Anterior cingulate cortex (tissue), 58 donors: ENCODE measurements at places on chromosomes 2 and 18.

GRCh38 chr2:147049957-147050356 is 794.9 kb upstream of the ACVR2A start:
- DNase-seq = no peak

DNA sequence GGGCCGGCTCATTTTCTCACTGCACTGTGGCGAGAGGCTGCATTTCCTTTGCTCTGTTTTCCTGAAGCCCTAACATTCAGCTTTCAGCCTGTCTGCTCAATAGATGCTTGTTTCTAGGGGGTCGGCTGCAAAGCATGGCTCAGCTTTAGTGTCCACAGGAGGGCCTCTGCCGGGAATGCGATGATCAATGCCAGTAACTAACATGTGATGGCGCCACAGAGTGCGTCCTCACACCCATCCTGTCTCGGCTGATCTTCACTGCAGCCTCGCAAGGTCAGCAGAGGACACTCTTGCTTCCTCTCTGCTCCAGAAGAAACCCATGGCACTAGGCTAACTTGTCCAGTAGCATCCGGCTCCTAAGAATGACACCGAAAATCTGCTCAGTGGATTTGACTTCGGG is 156.4 kb upstream of the PXDN start:
- DNase-seq = no peak

- DNase-seq = no peak
These were observed 33.4 kb upstream of the ITGA6 start for GRCh38 chr2:172394002-172394401.

DNA sequence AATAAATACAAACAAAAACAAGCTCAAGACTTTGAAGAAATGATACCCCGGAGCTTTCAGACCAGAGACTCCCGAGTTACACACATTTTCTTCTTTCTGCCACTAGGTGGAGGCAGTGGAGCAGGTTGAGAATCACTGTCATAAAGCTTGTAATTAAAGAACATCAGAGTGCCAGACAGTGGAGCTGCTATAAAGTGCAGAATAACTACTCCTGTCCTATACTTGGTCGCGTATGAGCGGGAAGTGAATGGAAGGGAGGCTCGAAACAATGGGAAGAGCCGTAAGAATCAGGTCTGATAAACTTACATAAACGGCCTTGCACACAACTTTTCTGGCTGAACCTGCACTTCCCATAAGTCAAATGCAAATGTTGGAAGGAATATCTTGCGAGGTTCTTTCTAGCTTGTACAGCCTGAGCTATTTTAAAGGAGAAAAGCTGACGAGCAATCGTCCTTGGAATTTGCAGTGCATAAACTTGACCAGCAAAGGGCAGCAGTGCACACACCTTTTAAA is 189.0 kb downstream of the RPIA start:
- no peak for DNase-seq

- DNase-seq = no peak
These were observed 204.7 kb upstream of the ITGA4 start for GRCh38 chr2:181252262-181253148.

DNA sequence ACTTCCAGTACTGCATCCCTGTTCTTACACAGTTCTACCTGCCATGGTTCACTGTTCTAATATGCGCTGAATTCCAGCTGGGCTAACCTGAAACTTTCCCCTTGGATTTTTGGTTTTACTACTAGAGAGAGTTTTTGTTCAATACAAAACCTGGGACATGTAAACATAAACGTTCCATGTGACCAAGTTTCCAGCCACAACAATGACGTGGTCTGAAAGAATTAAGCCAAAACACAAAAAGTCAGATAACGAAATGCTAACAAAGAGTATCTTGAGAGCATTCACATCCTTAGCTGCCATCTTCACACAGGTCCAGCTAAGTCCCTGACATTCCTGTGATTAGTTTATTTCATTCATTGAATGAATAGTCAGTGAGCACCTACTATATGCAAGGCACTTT is 467.0 kb upstream of the PKDCC start:
- DNase-seq = no peak

DNA sequence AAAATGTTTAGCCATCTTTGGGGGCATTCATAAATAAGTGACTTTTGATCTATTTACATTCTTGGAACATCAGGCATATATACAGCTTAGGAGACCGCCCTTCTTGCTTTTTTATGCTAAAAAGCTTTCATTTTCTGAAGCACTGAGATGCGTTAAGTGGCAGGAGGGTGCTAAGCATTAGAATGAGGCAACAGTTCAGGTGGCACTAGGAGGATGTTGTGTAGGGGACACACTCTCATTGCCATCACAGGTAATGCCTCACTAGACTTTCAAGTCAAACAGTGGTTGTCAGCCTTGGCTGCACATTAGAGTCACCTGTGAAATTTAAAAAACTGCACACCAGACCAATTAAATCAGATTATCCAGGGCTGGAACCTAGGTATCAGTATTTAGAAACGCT is 39.1 kb downstream of the EHBP1 start:
- no peak for DNase-seq

DNA sequence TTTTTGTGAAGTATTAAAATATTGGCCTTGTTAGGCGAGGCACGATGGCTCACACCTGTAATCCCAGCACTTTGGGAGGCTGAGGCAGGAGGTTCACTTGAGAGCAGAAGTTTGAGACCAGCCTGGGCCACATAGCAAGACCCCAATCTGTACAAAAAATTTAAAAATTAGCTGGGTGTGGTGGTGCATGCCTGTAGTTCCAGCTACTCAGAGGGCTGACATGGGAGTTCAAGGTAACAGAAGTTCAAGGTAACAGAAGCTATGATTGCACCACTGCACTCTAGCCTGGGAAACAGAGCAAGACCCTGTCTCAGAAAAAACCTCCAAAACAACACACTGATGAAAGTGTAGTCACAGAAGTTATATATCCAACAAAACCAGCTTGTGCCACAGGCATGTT is 39.8 kb downstream of the IMPA2 start:
- no peak for DNase-seq

- peak; percentile 2 for DNase-seq
These were observed 291.2 kb upstream of the DDX18 start for GRCh38 chr2:117523267-117523666.

GRCh38 chr2:28809927-28810326 is 707 bp upstream of the SPDYA start:
- DNase-seq = no peak

- DNase-seq = no peak
These were observed 157.3 kb upstream of the CHAC2 start for GRCh38 chr2:53610260-53610659.

- no peak for DNase-seq
These were observed 58.4 kb downstream of the ARL4C start for GRCh38 chr2:234438305-234438977.

GRCh38 chr2:154995361-154995760 is 296.9 kb downstream of the KCNJ3 start:
- DNase-seq = no peak
